ENCODE measurements at places on chromosomes 3 and 15.

DNA sequence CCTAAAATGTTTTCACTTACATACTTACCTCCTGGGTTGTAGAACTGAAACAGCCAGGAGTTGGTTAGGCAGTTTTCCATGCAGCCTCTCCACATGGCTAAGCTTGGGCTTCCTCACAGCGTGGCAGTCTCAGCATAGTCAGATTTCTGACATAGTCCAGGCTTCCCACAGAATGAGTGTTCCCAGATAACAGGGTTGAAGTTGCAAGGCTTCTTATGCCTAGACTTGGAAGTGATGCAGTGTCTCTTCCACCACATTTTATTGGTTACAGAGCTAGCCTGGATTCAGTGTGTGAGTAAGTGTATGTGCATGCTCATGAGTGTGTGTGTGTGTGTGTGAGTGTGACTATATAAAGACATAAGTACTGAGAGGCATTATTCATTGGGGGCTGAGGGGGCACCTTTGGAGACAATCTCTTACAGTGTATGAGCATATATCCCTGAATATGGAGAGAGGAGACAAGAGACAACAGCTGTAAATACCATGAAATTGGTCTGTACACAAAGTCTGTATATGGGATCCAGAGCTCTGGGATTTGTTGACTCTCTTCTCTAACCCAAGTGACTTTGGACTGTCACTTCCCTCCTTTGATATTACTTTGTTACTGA lies 78.1 kb downstream of the ZNF621 start:
- no peak for DNase-seq

- DNase-seq, result no peak
These were observed 89.4 kb downstream of the IGF1R start for GRCh38 chr15:98737721-98738120.

DNA sequence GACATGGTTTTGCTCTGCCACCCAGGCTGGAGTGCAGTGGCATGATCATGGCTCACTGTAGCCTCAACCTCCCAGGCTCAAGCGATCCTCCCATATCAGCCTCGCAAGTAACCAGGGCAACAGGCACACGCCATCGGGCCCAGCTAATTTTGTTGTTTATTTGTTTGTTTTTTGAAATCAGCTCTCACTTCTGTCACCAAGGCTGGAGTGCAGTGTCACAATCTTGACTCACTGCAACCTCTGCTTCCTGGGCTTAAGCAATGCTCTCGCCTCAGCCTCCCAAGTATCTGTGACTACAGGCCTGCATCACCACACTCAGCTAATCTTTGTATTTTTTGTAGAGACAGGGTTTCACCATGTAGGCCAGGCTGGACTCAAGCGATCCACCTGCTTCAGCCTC lies 26.3 kb upstream of the PLCH1 start:
- no peak for DNase-seq

GRCh38 chr15:22786868-22787698 lies 639 bp downstream of the NIPA1 start:
- no peak for DNase-seq

DNA sequence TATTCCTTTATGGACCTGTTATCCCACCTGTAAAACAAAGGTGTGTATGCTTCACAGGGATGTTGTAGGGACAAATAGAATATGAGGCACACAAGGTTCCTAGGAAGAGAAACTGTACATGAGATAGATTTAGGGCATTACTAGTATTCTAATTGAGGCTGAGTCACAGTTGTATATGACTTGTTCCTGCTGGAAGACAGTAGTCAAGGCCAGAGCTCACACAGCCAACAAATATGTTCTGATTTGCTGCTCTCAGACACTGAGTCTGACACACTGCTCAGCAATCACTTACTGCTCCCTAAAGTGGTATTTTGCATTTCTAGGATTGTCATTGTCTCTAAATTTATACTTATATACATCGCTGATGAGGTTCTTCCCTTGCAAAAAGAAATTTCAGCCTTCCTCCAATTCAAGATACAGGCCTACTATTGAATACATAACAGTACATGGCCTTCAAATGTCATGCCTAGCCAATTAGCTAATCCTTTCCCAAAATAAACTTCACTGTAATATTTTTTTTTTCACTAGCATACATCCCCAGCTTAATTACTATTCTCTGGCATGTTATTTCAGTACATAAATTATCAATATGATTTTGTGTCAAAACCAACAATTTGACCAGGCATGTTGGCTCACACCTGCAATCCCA lies 69.8 kb downstream of the TIGIT start:
- DNase-seq, result no peak

Measured in GM12864 (cell line).